H54 (cell line): ENCODE measurements at places on chromosomes 3 and 15.
A peak's percentile ranks its signal among the peaks of the same experiment; 100 is the strongest.

DNA sequence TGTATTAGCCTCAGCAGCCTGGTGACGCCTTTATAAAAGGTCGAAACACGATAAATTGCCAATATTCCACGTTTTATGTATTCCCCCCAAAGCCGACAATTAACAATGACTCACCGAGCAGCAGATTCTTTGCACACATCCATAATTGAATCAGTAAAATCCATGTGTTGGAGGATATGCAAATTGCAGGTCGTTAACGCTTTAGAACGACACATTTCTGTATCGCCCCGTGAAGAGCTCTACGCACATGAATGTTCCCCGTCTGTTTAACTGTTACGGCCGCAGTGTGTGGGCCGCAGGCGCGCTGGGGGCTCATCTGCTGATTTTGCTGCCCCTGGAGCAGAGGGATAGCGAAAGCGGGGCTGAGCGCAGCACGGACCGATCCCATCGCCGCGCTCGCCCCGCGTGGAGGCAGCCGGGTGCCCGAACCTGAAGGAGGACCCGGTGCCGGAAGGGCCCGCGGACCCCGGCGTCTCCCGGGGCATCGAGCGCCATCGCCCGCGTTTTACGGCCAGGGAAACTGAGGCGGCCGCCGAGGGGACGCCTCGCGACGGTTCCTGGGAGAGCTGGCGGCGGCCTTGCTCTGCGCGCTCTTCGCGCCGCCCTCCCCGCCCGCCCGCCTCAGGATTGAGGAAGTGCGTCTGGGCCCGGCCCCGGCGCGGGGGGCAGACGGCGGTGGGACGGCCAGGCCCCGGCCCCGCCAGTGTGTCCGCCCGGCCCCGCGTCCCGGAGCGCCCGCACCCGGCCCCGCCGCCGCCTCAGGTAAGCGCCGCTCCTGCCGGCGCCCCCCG is at the start of gene LRRK1:
Gene LRRK1 (plus strand): TSS at position 668 of the 791 bp plus-strand sequence. CDS start 5,276 bp downstream, outside the sequence.
- peak; percentile 27 for DNase-seq

DNA sequence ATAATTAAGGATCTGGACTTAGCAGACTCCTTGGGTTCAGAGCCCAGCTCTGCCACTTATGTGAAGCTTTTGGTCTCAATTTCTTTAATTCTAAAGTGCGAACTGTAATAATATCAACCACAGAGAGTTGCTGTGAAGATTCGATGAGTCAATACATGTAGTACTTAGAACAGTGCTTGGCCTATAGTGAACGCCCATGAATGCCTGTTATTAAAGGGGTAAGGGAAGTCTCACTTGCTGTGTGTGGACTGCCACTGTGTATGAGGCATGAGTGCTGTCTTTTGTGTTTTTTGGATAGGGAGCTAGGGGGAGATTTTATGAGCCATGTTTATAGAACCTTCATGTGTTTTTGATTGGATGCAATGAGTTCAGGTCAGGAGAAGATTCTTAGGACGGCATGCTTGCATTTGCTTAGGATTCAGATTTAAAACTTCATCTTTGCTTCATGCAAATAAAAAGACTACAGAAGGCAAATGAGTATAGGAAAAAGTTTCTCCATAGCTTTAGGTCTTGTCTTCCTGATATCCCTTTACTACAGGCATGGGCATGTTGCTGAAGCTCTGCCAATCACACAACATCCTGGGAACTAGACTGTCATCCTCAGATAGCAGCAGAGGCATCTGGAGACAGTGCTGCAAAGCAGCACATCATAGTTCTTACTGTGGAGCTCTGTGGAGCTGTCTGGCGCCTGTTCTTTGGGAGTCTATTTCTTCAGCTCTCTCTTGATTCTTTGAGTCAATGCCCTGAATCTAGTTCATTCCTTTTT is 50.0 kb downstream of the PLS1 start:
- no peak for DNase-seq

DNA sequence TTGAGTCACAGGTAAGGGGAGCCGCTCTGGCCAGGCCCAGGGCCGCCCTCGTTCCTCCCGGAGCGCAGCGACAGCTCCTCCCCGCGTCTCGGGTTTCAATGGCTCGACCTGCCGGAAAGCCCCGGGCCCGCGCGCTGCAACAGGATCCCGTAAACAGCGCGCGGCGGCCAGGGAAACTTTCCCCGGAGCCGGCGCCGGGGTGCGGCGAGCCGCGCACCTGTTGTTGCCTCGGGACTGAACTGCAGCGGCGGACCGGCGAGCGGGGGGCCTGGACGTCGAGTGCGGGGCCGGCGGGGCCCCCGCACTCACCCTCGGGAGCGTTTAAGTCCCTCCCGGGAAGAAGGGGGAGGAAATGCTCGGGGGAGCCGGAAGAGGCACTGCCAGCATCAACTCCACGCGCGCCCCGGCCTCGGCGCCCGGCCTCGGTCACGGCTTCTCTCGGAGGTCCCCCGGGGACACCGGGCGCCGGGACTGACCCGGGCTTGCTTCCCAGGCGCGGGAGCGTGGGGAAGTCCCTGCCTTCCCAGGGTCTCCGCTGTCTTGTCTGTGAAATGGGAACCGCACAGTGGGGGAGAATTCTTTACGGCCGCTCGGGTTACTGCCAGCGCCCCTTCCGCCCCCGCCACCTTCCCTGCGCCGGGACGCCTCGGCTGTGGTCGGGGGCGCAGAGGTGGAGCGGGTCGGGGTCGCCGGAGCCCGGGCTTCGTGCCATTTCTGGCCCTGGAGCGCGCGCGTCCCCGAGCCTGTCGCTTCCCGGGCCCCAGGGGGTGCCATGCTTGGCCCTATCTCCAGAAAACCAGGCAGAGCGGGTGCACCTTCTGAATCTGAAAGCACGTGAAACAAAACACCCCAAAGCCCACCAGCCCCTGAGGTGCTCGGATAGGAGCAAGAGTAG is 7.5 kb upstream of the PGPEP1L start:
- peak; percentile 43 for DNase-seq

DNA sequence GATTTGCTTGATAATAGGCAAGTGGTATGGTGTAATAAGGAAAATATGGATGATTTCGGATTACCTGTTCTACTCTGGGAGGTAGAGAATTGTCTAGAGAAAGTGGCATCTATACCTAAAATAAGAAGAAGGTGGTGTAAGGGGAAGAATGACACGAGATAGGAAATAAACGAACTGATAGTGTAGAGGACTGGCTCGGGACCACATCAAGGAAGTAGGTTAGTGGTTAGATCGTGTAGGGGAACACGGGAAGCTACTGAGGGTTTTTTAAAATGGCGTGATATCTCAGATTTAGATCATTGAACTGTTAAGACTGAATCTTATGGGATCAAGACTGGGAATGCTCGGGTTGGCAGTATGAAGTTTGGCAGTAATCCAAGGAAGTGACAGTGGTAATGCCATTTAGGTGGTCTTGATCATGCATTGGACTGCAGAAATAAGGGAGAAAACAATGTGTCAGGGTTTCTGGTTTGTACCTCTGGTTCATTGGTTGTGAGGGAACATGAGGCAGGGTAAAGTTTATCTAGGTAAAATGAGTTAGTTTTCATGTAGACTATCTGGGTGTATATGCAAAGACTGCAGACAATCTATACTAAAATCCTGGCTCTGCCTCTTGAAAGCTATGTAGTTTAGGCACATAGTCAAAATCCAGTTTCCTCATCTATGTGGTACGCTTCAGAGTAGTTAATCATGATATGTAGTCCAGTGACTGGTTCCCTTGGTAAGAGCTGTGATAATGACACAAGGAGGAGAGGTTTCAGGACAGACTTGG is 7.4 kb downstream of the RPL14 start:
- no peak for DNase-seq

DNA sequence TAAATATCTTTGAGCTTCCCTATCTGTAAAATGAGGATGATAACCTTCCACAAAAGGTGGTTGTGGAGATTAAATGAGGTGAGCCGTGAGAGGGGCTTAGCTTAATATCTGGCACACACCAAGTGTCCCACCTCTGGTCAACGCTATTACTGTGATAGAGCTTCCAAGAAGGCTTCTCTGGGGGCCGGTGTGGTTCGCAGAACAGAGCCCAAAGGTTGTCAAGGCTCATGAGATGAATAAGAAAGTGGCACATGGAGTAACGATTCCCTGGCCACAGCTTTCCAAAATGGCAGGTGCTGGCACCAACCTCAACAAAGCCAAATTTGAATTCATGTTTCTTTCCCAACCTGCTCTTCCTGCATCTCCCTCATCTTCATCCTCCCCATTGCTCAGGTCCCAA is 10.4 kb downstream of the KY start:
- no peak for DNase-seq

DNA sequence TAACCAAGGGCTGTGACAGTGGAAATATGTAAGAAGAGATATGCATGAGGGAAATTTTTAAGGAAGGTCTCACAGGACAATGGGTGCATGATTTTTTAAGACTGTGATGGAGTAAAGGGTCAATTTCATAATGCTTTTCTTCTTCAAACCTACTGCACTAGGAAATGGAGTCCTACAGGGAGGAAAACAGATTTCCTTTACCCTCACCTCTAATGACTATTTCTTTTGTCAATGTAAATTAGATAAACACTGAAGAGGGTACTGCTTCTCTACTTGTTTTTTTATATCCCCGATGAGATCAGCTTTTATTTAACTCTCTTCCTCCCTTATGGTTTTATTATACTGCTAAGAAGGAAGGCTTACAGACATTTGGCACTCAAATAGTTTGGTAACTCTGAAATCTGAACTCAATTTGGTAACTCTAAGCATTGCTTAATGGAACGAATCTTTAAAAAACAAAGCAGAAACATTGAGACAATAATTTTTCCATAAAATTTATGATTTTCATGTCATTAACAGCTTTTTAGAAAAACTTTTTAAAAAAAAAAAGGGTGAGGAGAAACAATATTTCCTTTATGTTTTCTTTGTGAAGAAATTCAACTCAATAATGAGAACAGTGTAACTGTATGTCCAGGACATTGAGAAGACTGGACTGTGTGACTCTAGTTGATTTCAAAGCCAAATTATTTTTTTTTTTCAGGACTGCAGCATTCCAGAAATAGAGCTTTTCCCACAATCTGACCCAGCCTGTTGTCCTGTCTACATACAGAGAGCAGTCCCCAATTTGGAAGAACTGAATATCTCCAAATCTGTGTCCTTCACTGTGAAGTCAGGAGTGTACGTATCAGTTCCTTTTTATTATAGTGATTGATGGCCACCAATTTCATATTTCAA is 64.4 kb downstream of the CRYBG3 start:
- no peak for DNase-seq

GRCh38 chr3:194577986-194578905 is 55.0 kb downstream of the TMEM44 start:
- peak; percentile 90 for DNase-seq

- no peak for DNase-seq
Measured at GRCh38 chr3:186789554-186790260, 6.3 kb downstream of the EIF4A2 start.

DNA sequence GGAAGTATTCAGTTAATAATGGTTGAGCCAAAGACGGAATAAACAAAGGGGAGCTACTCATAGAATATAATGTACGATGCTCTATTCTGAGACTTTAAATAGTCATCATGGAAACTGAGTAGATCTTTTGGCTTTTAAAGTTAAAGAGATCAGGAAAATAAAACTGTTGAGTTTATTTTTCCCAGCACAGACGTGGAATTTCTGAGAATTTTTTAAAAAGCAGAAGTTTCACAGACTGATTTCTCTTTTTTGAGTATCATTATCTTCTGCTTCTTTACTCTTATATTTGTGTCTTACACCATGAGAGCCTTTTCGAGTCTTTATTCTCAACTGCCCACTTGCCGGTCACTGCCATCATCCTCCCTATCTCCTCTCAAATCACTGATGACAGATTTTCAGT is 13.2 kb downstream of the P2RY14 start:
- DNase-seq: no peak

DNA sequence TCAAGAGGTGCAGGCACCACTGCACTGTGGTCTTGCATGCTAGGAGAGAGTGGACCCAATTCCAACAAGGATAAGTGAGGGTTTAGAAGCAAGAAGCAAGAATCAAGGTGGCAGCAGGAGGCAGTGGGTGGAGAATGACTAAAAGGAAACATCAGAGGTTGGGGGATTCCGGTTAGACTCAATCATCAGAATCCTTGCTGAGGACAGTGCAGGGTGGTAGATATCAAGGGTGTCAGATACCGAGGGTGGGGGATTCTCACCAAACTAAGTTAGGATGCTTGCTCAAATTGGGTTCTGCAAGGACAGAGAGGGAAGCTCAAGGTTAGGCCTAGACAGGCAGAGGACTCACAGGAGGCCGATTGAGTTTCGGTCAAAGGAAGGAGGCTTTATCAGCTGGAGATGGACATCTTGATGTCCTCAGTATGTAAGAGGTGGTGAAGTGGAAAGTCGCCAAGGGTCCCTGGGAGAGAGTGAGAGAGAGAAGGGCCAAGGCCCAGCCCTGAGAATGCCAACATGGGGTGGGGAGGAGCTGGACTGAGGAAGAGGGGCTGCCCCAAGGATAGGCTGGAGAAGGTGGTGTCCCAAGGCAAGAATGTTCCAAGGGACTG is 102.2 kb downstream of the ARNT2 start:
- DNase-seq: no peak

DNA sequence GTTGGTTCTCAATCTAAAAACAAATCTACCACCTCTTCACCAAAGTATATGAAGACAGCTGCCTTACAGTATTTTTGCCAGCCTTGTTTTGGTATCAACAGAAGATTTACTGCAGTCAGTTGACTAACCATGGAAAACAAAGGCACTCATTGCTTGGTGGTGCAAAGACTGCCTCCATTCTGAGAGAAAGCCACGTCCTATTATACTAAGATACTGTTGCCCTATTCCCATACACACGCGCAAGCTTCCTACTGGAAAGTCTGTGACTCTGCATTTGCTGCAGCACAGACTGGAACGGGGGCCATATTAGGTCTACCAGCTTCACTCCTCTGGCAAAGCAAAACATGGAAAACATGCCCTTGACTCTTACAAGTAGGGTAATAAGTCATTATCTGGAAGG is 18.0 kb downstream of the MTMR10 start:
- DNase-seq: no peak
